ENCODE measurements at places on chromosomes 1 and 21.

GRCh38 chr1:203378556-203379245 lies 27.8 kb upstream of the FMOD start:
- no peak for DNase-seq

DNA sequence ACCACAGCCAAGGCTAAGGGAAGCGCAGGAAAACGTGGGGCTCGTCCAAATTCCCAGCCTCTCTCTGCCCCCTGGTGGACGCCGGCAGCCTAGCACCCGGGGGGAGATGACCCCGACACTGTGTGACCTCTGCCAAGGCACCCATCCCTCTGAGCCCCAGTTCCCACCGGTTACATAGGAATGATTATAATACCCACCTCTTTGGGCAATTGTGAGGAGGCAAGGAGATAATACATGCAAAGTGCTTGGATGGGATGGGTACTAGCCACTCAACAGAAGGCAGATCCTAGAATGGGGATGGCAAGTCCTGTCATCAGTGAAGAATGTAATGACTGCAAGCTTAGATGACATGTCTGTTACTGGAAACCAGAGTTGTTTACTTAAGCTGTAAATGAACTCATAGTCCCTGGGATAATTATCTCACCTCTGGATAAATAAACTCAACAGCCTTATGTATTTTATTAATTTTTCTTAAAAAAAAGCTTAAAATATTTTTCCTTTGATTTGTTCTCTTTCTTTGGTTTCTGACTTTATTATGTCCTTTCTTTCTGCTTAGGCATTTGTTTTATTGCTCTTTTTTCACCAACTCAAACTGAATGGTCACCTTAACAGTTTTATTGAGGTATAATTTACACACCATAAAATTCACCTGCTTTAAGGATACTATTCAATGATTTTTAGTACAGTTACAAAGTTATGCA lies 11.3 kb upstream of the BMP8B start:
- DNase-seq: peak; percentile 48

GRCh38 chr21:42189860-42190485 lies 29.0 kb upstream of the ABCG1 start:
- DNase-seq: no peak

- DNase-seq: no peak
Measured at GRCh38 chr1:153776845-153777370, 1.7 kb downstream of the SLC27A3 start.

DNA sequence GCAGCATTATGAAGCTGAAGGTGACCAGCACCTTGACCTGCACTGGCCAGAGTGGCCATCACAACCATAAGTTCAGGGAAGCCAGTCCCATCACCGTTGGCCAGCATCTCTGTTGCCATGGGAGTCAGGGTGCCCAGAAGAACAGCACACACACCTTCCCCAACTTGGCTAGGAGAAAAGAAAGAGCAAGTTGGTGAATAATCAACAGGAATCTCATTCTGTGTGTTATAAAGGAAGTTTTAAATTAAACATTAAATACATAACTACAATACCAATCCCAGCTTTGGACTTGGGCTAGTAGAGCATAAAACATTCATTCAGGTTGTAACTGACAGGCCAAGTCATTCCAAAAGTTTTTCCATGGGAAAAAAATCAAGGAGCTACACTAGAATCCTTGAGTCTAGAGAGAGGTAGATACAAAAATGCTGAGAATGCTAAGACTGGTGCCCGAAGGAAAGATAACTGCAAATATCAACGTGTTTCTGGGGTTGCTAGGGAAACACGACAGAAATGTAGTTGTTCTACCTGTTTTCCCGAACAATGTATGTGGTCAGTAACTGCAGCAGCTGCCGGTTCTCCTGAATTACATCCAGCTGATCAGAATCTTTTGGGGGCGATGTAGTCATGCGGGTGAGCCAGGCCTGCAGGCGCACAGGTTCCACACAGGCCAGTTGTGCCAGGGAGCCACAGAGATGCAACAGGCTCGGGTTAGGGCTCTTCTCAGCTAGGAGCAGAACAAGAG lies 45.6 kb downstream of the UBR4 start:
- DNase-seq: no peak

DNA sequence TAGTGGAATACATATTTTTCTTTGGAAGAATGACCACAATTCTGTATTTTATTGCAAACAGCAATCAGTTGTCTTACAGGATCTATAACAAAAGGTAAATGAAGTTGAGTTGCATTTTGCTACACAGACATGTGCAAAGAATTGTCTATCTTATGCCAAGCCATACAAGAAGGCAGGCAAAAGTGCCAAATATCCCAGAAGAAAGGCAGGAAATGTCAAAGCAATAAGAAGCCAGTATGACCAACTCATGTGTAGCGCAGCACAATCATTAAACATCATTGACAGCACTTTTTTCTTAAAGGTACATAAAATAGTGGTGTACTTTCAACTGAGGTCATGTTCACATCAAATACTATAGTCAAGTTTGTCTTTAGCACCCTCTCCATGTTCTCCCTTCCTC lies 42.7 kb downstream of the NIBAN1 start:
- no peak for DNase-seq

GRCh38 chr1:235820061-235820460 lies 46.6 kb downstream of the LYST start:
- DNase-seq: no peak

- DNase-seq: no peak
Measured at GRCh38 chr1:211332830-211333229, 6.2 kb downstream of the TRAF5 start.

- DNase-seq: no peak
Measured at GRCh38 chr1:107748531-107748930, 216.4 kb downstream of the VAV3 start.

DNA sequence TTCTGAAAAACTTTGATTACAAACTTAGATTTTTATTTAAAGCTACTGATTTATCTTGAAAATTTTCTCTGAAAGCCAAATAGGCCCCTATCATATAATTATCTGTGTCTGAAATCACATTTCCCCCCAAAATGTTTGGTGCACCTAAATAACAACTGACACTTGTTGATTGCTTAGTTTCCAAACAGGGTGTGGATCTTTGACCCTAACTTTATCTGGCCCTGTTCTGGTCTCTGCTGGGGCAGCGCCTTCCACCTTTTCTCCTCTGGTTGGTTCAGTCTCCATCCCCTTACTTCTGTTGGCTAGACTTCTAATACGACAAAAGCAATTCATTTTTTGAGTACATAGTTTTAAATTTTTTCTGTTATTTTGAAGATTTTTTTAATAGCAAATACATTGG lies 10.2 kb upstream of the OTUD7B start:
- no peak for DNase-seq

- DNase-seq: no peak
Measured at GRCh38 chr1:90246069-90246468, 251.2 kb downstream of the ZNF326 start.

GRCh38 chr1:215160351-215160750 lies 77.8 kb downstream of the KCNK2 start:
- no peak for DNase-seq

GRCh38 chr1:228387321-228387720 lies 19.3 kb downstream of the TRIM11 start:
- no peak for DNase-seq

- no peak for DNase-seq
Measured at GRCh38 chr21:33828577-33828976, 87.0 kb downstream of the ATP5PO start.

DNA sequence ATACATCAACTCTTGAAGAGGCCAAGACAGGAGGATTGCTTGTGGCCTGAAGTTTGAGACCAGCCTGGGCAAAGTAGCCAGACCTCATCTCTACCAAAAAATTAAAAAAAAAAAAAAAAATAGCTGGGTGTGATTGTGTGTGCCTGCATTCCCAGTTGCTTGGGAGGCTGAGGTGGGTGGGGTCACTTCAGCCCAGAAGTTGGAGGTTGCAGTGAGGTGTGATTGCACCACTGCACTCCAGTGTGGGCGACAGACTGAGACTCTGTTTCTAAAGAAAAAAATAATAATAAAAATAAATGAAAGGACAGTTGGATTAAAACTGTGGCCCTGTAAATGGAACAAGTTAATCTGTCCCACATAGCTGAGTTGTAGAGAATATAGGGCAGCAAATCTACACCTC lies 18.9 kb upstream of the ZNF496 start:
- no peak for DNase-seq

Measured in activated T-helper 2 cell treated with anti-CD3 and anti-CD28 coated beads, Interferon-gamma antibody, Interleukin-2, Interleukin-4, amounts not matched to agents 10 μg/mL and 5 μg/mL and 100 μg/mL, durations not matched to agents 14 hours and 24 hours and 36 hours (primary cell).